ENCODE measurements at places on chromosomes 5 and 9. TPM values are rescaled to one million over a fixed set of nuclear protein-coding genes. Genes with fewer than 3 reads are reported as not detected.

DNA sequence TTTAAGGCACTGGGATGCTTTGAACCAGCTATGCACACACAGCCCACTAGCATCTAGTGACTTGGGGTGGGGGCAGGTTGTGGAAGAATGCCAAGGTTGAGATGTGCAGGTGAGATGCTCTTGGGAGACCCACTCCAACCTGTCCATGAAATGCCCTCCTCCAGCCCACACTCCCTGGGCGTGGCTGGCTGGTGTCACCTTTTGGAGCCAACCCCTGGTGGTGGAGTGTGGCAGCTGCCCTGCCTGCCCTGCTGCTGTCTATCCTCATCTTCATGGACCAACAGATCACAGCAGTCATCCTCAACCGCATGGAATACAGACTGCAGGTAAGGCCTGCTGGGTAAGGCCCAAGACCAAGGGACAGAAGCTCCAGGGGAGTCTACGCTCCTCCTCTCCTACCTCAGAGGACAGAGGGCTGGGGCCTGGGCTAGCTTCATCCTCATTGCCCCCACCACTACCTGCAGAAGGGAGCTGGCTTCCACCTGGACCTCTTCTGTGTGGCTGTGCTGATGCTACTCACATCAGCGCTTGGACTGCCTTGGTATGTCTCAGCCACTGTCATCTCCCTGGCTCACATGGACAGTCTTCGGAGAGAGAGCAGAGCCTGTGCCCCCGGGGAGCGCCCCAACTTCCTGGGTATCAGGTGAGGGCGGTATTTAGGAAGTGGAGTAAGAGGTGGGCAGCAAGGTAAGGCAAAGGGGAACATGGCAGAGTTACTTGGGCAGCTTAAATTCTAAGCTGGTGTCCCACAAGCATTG lies 7.4 kb downstream of the SLC4A9 start:
- DNase-seq: no peak

DNA sequence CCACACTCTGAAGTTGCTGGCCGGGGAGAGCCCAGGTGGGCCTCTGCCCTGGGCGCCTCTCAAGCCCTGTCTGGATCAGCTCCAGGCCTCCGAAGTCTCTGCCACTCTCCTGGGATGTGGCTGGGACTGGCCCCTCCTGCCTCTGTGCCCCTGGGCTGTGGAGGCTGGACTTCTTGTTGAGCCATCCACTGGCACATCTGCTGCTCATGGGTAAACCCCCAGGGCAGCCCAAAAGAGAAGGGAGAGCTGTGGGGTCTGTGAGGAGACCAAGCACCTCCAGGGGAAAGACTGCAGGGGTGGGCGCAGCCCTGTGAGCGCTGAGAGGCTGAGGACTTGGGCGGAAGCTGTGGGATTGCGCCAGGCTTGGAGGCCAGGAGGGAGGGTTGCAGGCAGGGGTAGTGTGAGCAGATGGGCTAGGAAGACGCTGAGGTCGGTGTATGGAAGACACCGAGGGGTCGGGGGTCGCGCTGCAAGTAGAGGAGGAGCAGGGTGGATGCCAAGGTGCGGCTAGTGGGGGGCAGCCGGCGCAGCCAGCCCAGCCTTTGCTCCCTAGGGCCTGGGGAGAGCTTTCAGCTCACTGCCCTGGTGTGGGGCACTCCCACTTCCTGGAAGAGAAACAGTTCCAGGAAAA lies 118.1 kb downstream of the WNK2 start:
- DNase-seq: no peak

GRCh38 chr5:45334939-45335338 lies 361.2 kb downstream of the HCN1 start:
- DNase-seq: no peak

DNA sequence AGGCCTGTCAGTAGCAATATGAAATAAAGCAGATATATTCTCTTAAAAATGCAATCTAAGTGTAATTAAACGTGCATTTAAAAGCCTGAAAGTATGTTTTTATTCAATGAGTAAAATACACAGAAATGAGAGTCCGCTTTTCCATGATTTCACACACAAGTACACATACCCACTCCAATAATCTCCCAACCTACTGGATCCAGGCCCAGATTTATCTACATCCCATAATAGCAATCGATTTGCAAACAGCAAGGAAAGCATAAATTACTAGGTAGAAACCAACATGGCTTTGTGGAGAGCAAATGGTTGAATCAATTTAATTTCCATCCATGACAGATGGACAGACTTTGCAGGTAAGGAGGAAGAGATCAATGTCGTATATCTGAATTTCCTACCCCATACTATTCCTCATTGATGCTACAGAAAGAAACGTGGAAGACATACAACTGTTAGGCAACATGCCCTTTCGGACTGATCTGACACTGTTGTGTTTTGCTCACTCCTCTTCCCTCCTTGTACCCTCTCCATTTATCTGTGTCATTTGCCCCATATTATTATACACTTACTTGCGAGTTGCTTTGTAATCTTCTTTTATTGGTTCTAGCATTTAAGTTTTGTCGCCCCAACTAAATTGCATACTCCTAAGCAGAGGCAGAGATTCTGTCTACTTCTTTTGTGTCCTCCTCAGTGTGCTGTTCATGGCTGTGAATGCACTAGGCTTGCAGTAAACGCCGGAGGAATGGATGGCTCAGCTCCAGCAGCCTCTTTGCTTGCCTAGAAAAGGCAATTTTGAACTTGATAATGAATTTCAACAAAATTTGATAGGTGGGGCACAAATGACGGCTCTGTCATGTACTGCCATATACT lies 133.6 kb downstream of the NFIB start:
- DNase-seq: no peak

GRCh38 chr9:91087462-91087759 lies 274.3 kb downstream of the AUH start:
- DNase-seq: no peak

DNA sequence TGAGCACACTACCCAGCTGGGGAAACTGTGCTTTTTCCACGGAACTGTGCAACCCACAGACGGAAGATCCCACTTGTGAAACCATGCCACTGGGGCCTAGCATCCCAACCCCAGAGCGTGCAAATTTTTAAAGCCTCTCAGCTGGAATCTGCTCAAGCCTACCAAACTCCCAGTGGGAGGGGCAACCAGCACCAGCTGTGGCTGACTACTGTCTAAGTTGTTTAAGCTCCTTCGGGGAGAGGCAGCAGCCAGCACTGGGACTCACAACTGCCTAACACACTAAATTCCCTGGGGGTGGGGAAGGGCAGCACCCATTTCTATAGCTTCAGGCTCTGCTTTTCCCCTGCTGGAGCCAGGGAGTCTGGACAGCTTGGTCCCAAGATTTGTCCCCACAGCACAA lies 287.6 kb upstream of the MSX2 start:
- peak; percentile 62 for DNase-seq

- DNase-seq: peak; percentile 51
Observed at GRCh38 chr9:37575511-37575914, 667 bp downstream of the FBXO10 start.

DNA sequence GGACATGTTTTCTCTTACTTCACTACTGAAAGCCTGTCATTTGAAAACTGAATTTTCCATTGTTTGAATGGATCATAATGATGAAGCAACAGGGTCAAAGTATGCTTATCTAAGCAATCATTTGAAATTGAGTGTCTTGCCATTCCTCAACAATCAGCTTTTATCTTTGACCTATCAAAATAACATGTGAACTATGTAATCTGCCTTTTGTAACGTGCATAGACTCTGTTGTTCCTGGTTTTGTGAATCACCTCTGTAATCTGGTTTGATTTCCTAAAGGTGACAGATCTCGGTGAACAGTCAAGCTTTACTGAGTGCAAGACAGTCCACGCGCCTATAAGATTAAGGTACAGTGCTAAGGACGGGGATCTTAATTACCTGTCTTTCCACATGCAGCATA lies 3.3 kb downstream of the MEF2C start:
- peak; percentile 34 for DNase-seq

GABRA6 gene
- not detected for total RNA-seq

ZNF346 gene
- total RNA-seq: 32.2 TPM

All from neural progenitor cell (in vitro differentiated cells).